ENCODE measurements at places on chromosomes 1 and 21. TPM values are rescaled to one million over a fixed set of nuclear protein-coding genes. Genes with fewer than 3 reads are reported as not detected.

The PLEKHG5 gene
- 16.8 TPM for total RNA-seq

The LMX1A gene
- not detected for total RNA-seq

The KRTAP19-1 gene
- total RNA-seq, result not detected

The ZMYND12 gene
- 0.78 TPM for total RNA-seq

The ATP1B1 gene
- 302 TPM for total RNA-seq

The SMAP2 gene
- total RNA-seq, result 13.4 TPM

The INSRR gene
- 0.40 TPM for total RNA-seq

The CLDN19 gene
- not detected for total RNA-seq

The TNFRSF14 gene
- 16.0 TPM for total RNA-seq

The S100A1 gene
- total RNA-seq, result 2,267 TPM

The RNF207 gene
- 70.1 TPM for total RNA-seq

- DNase-seq, result no peak
These were observed 529 bp downstream of the MPZL1 start for GRCh38 chr1:167722152-167722869.

GRCh38 chr1:45380125-45380524, 39.9 kb upstream of the MUTYH start:
- DNase-seq, result no peak

DNA sequence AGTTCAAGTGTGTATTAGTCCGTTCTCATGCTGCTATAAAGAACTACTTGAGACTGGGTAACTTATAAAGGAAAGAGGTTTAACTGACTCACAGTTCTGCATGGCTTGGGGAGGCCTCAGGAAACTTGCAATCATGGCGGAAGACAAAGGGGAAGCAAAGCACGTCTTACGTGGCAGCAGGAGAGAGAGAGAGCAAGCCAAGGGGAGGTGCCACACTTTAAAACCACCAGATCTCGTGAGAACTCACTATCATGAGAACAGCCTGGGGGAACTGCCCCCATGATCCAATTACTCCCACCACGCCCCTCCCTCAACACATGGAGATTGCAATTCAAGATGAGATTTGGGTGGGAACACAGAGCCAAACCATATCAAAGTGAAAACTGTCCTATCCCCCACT, 4.1 kb upstream of the MIS18A start:
- no peak for DNase-seq

- no peak for DNase-seq
These were observed 389 bp downstream of the SEMA6C start for GRCh38 chr1:151146072-151146411.

DNA sequence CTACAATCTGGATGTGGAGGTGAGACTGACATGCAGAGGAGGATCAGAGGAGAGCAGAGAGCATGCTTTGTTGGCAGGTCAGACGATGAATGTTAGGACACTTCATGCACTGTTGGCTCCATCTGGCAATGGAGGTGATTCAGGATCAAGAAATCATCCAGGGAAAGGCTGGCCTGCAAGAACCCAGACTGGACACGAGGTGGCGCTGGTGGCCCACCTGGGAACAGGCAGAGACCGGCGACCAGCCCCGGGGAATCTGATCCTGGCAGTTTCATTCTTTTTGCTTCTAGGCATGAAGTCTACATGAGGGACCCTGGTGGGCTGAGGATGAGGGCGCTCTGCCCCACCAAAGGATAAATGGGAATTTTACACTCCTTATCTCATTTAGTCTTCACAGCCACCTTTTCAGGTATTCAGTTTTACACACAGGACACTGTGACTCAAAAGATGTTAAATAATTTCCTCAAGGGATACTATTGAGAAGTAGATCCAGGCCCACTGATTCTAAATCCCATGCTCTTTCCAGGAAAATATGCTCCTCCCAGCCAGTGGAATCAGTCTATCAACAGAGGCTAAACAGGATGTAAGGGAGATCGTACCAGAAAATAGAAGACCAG, 26.2 kb upstream of the SCMH1 start:
- DNase-seq, result peak; percentile 79

- DNase-seq, result no peak
These were observed 15.7 kb downstream of the RPTN start for GRCh38 chr1:152143150-152143887.

GRCh38 chr1:168271636-168272035, 9.0 kb upstream of the TBX19 start:
- no peak for DNase-seq

DNA sequence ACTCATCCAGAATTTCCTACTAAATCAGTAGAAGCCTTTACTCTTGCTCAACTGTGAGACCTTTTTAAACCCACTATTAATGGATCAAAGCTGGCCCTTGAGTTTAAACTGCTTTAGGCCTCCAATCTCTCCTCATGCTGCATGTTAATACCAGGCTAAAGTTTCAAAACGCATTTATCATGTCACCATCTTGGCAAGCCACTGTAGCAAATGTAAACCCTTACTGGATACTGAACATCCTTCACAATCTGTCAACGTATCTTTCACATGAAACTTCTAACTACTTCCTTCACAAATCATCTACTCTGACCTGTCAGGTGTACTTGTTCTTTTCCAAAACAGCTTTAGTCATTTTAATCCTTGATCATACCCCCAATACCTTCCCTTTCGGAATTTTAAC, 3.0 kb downstream of the PAXBP1 start:
- no peak for DNase-seq

- DNase-seq, result no peak
These were observed 71.6 kb downstream of the RERE start for GRCh38 chr1:8745749-8746390.

- DNase-seq, result no peak
These were observed 5.0 kb downstream of the STX12 start for GRCh38 chr1:27778056-27778455.

DNA sequence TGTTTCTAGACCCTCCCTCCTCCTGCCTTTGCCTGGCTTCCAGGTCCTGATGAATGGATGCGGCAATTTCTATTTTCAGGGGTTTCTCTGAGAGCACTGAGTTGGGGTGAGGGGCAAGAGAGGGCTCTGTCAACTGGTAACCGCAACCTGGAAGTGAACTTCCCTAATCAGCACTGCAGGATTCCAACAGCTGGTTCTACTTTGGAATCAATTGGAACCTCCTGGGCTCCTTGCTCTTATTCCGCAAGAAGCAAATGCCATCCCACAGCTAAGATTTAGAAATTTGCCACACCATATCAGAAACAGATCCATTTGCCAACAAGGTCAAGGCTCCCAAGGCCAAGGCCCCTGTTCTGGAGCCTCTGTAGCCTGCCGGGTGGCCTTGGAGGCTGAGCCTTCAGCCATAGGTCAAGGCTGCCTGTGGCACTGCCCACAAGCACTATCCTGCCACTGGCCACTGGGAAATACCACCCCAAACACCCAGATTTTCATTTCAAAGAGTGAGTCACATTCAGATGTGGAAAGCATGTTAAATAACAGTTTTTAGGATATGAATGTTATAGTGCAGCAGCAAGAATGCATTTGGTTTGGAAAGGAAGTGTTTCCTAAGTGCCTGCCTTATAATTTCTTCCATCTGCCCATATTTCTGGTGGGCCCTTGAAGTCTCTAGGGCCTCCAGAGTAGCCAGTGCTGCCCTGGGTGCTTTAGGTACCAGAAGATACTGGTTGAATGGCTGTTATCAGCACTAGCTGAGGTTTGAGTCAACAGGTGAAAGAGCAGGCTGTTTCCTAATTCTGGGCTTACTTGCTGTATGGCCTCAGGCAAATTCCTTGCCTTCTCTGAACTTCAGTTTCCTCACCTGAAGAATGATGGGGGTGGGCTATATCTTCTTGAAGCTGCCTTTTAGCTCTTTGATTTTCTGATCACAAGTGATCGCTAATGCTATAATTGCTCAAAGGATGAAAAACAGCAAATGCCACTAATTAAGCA, 56.3 kb upstream of the JUN start:
- DNase-seq, result no peak
